ENCODE measurements at places on chromosomes 12 and 14. TPM values are rescaled to one million over a fixed set of nuclear protein-coding genes. Genes with fewer than 3 reads are reported as not detected.
A peak's percentile ranks its signal among the peaks of the same experiment; 100 is the strongest.

Gene PLCZ1
- not detected for total RNA-seq

Gene OTX2
- not detected for total RNA-seq

DNA sequence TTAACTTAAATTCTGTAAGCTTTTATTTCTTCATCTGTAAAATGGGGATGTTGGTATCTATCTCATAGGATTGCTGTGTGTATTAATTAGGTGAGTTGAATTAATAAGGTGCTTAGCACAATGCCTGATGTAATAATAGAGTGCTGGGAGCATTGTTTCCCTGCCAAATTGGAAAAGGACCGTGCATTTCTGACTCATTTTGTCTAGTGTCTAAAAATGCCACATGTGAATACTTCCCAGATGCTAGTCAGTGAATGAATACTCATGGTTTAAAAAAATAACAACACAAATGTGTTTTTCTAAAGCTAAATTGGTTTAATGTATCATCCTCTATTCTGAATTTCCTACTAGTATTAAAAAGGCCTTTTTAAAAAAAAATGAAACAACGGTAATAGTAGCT is 45.4 kb upstream of the NEDD1 start:
- DNase-seq, result peak; percentile 3

GRCh38 chr12:58881816-58882215 is 38.5 kb downstream of the LRIG3 start:
- DNase-seq, result no peak

GRCh38 chr14:75513911-75514672 is 8.2 kb upstream of the BATF start:
- DNase-seq, result no peak

- no peak for DNase-seq
Measured at GRCh38 chr12:39610436-39611025, 9.1 kb downstream of the ABCD2 start.

GRCh38 chr14:66508846-66509621 is 1.1 kb downstream of the GPHN start:
- DNase-seq, result peak; percentile 36

DNA sequence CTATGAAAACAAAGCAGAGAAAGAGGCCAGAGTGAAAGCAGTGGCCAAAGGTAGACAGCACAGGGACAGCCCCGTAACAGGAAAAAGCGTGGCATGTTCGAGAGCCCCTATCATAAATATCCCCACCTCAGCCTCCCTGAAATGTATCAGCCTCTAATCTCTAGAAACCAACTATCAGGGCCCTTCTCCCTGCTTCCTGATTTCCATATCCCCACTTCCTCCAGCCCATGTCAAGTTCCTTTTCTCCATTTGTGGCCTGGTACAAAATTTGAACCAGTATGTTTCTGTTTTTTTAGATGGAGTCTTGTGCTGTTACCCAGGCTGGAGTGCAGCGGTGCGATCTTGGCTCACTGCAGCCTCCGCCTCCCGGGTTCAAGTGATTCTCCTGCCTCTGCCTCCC is 16.9 kb downstream of the DEPDC4 start:
- no peak for DNase-seq

- DNase-seq, result peak; percentile 89
Measured at GRCh38 chr12:6116471-6117021, 7.9 kb downstream of the VWF start.

Gene ITPK1
- total RNA-seq, result 8.7 TPM

Gene JKAMP
- total RNA-seq, result 35.7 TPM

Gene CLEC9A
- total RNA-seq, result not detected

DNA sequence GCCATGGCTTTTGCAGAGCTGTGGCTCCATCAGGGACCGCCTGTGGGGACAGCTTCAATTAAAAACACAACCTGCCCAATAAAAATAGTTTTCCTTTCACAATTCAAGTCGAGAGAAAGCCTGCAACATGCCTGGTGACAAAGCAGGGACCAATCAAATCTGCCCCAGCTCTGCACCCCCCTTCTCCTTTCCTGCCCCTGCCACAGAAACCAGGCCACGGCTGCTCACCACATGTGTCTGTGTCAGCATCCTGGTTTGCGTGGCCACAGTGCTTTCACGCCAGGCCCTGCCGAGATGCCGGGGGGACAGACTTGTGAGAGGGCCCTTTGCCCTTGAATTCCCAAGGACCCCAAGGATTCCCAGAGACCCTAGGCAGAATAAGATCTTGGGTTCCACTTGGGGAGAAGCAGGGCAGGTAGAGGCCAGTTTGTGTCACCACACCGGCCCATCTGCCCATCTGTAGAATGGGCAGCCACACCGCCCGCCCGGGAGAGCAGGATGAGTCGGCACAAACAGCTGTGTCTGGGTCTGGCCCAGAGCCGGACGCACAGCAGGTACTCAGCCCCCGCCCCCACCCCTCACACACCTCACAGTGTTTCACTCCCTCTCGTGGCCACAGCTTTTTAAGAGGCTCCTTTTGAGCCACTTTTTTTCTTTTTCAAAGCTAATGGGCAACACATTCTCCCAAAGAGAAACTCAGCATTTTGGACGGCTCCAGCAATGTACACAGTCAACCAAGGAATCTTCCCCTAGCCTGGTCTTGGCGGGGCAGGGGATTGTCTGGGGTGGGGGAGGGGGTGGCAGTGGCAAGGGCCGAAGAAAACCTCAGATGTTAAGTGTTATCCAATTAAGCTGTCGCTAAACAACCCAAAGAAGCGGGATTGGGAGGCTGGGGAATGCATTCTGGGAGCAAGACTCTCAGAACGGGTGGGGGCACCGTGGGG is 41.5 kb downstream of the BCL11B start:
- DNase-seq, result no peak

GRCh38 chr12:68641138-68641537 is 30.4 kb downstream of the RAP1B start:
- no peak for DNase-seq

GRCh38 chr14:91252871-91253794 is 8.6 kb upstream of the GPR68 start:
- peak; percentile 40 for DNase-seq

DNA sequence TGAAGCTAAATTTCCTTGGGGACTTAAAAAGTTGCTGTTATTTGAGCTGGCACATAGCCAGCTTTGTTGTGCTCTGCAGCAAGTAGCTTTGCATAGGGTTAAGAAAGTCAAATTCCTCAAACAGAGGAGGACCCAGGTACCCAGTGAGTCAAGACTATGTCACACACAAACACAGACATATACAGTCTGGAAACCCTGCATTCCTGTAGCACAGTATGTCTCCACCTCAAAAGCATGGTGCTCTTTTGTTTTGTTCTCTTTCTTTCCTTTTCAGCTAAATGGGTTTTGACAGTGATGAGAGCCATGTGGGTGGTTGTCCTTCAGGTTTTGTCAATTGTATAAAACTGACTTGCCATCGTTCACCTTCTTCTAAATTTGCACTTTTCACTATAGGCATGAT is 179.6 kb upstream of the DIO2 start:
- DNase-seq, result peak; percentile 0

DNA sequence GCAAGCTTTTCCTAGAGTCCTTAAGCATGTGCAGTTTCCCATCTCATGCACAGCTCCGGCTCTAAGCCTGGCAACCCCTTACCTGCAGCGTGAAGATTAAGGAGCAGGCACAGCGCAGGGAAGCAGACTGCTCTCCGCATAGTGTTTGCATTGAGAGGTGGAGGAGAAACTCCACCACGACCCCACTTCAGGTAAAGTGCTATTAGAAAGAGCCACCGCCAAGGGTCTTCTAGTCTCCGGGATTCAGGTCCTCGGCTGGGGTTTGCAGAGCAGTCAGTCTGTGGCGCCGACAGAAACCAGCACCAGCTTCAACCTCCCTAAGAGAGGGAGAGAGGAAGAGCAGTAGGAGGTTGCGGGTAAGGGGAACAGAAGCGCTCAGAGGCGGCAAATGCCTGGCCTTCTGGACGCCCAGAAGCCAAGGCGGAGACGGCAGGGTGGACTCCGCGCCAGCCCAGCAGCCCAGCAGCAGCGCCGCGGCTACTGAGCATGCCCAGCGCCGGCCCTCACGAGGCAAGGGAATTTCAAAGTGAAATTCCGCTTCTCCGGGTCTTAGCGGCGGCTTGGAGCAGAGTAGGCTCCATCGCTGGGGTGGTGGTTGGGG is at the start of gene PTPRR:
PTPRR (minus strand) TSS at position 488 of the 601 bp plus-strand sequence; CDS start at position 140, 348 bp downstream.
- DNase-seq, result no peak

DNA sequence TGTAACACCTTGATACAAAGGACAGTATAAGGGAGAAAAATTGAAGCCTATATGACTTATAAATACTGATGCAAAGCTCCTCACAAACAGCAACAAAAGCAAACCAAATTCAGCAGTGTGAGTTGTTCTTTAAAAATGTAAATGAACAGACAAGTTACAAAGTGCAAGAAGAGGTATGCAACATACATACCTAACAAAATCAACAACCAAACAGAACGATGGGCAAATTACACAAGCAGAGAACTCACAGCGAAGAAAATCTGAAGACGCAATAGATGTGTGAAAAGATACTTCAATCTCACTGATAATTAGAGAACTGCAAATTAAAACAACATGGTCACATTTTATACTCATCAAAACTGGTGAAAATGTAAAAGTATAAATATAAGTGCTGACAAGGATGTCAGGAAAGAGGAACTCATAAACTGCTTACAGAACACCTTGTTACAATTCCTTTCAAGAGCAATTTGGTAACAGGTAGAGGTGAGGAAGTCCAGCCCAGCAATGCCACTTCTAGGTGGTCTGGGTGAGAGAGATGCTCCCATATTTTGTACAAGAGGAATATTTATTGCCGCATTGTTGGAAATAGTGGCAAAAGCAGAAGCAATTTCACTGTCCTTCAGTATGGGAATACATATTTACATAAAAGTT is 47.3 kb downstream of the CORO1C start:
- DNase-seq, result no peak

- DNase-seq, result peak; percentile 5
Measured at GRCh38 chr12:81257947-81258551, 180.2 kb downstream of the ACSS3 start.

Gene GPN3
- total RNA-seq, result 15.7 TPM

DNA sequence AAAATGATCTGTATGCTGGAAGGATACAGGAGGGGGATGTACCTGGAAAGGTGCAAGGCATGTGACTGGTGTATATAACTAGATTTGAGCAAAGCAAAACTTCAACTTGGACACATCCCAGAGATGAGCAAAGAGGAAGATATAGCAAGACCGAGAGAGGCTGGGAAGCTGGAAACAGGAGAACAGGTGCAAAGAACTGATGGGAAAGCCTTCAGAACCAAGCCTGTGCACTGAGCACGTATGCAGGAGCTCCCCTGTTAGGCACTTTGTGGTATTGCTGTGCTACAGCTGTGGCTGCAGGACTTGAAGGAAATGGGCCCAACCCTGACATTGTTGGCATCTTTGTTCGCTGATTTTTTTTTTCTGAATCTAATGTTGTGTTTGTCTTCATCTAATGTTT is 120.7 kb upstream of the PWP1 start:
- peak; percentile 12 for DNase-seq

GRCh38 chr12:108378926-108379325 is 39.8 kb upstream of the CMKLR1 start:
- DNase-seq, result no peak

Gene INHBC
- not detected for total RNA-seq

Gene LRTM2
- not detected for total RNA-seq

- peak; percentile 23 for DNase-seq
Measured at GRCh38 chr12:7190268-7191055, 976 bp downstream of the PEX5 start.

Gene CCDC177
- total RNA-seq, result not detected

DNA sequence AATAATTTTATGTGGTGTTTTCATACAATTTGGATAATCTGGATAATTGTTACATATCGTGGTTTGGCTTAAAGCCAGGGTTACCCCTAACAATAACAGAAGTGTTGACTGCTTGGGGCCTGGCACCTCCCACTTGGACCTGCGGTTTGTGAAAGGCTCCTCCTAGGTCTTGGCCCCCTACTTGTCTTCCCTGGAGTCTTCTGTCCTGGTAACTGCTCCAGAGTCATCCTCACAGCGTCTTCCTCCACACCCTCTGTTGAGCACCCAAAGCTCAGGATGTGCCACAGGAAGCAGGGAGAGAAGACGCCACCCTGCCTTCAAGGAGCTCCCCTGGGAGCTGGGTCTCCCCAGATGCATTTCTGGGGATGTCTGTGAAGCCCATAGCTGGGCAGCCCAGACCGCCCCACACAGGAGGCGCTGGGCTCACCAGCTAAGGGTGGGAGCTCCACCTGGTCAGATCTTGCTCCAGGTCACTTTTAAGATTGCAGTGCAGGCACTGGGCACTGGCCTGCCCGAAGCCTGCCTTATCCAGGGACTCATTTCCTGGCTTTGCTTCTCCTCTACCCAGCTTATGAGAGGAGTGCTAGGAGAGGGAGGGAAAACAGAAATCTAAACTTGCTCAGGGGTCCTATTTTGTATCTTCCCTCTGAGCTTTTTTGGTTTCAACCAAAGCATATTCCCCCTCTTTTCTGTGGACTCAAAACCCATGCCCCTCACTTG is 98.2 kb downstream of the ZFP36L1 start:
- peak; percentile 81 for DNase-seq

DNA sequence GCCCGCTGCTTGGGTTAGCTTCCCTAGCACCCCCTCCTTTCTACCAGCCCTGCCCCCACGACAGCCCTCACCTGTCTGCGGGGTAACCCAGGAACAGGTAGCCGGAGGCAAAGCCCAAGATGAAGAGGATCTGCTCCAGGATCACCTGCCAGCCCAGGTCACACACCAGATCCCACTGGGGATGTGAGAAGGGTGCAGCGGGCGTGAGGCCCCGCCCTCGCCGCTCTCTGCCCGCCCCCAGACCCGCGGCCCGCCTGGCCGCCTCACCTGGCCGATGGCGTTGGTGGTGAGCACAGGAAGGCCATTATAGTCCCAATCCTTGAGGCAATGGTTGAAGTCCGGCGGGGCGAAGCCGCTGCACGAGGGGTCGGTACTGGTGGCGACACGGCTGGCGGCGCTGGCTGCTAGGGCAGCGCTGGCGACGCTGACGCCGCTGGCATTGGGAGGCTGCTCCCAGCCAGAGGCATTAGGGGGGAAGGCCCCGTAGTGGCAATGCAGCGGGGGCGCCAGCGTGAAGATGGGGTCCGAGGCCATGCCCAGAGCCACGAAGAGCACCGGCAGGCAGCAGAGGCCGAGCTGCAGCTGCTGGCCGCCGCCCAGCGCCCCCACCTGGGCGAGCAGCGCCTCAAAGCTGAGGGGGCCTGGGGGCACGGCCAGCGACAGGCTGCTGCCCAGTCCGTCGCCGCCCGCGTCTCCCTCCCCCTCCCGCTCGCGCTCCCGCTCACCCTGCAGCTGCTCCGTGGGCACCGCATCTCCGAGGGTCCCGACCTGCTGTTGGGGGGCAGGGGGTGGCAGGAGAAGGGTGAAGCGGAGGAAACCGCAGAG is 794 bp downstream of the SLC22A17 start:
- no peak for DNase-seq

- DNase-seq, result no peak
Measured at GRCh38 chr12:79360936-79361335, 329.8 kb downstream of the PAWR start.

GRCh38 chr12:105954951-105955931 is 183.5 kb downstream of the NUAK1 start:
- no peak for DNase-seq

Gene RD3L
- not detected for total RNA-seq

- DNase-seq, result no peak
Measured at GRCh38 chr12:91622981-91623380, 440.4 kb upstream of the DCN start.

Gene ZNF268
- total RNA-seq, result 31.5 TPM

DNA sequence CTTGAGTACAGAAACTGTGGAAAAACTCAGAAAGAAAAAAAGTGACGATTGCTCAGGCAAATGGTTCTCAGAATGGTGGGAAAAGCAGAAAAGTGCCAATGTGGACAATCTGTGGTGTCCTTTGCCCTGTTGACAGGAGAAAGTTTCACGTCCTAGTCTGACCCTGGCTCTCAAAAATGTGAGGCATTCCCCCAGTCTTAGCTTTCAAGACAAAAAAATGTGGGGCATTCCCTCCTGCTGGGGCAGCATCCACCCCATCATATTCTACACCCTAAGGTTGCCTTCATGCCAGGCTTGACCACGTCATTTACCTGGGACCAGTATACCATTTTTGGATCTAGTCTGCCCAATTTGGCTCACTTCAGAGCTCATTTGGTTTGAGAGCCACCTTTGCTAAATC is 20.7 kb upstream of the ANAPC7 start:
- no peak for DNase-seq

Data from lung microvascular endothelial cell (primary cell).